ENCODE measurements at places on chromosomes 3 and 15. TPM values are rescaled to one million over a fixed set of nuclear protein-coding genes. Genes with fewer than 3 reads are reported as not detected.

DNA sequence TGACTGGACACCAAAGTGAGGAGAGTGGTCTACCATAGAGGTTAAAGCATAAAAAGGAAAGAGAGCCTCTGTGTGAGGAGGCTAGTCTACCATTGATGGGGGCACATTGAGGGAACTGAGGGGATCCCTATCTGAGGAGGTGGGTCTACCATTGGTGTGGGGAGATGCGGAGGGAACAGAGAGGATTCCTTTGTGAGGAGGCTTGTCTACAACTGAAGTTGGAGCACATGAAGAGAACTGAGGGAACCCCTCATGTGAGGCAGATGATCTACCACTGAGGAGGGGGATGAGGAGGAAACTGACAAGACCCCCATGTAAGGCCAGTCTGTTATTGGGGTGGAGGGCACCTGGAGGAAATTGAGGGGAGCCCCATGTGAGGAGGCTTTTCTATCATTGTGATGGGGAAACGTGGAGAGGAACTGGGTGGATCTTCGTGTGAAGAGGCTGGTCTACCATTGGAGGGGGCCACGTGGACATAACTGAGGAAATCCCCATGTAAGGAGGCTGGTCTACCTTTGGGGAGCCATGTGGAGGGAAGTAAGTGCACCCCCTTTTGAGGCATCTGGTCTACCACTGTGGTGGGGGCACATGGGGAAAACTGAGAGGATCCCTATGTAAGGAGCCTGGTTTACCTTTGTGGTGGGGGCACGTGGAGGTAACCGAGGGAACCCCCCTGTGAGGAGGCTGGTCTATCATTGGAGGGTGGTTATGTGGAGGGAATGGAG lies 160.1 kb downstream of the FBLN2 start:
- DNase-seq = no peak

- no peak for DNase-seq
These were observed 16.6 kb upstream of the ADIPOQ start for GRCh38 chr3:186825872-186826409.

GRCh38 chr3:52086976-52087663 lies 30.7 kb upstream of the DUSP7 start:
- DNase-seq = no peak

Gene NPAP1
- not detected for total RNA-seq

DNA sequence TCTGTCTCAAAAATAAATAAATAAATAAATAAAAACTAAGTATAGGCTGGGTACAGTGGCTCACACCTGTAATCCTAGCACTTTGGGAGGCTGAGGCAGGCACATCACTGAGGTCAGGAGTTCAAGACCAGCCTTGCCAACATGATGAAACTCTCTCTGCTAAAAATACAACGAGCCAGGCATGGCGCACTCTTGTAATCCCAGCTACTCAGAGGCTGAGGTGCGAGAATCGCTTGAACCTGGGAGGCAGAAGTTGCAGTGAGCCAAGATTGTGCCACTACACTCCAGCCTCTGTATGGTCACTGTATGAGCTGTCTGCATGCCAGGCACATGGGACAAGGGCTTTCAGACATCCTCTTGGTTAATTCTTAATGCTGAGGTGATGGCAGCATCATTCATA lies 28.7 kb downstream of the TIPIN start:
- DNase-seq = no peak

DNA sequence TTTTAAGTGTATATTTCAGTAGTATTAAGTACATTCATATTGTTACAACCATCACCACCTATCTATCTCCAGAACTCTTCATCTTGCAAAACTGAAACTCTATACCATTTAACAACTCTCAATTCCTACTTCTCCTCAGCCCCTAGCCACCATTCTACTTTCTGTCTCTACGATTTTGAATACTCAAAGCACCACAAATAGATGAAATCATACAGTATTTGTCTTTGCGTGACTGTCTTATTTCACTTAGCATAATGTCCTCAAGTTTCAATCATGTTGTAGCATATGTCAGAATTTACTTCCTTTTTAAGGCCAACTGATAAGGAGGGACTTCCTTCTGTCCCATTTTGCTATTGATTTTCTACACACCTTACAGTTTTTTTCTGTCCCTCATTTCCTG lies 593.3 kb downstream of the FHIT start:
- DNase-seq = no peak

DNA sequence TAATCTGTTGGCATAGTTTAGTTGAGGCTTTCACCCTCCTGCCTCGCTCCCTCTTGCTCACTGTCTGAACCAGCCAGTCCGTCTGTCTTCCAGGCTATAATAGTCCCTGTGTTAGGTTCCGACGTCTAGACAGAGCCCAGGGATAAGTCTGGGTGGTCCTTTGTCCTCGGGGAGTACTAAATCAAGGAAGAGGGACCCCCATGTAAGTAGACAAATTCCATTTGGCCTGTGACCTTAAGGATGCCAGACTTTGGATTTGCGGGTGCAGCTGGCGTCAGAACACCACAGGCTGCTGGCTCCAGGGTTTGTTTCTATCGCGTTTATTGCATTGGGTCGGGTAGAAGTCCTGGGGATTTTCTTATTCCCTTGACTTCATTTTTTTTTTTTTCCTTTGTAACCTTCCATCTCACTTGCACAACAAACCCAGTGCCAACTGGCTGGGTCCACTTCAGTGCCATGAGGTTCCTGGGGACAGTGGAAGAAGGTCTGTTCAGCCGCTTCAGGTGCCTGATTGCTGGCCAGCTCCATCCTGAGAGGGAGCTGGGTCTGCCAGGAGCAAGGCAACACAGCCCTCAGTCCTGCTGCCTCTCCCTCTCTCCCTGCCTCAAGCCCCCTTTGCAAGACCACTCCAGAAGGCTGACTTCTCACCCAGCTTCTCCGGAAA lies 95.4 kb upstream of the KLHL25 start:
- DNase-seq = no peak

GRCh38 chr3:10284496-10284895 lies 8.3 kb downstream of the GHRL start:
- no peak for DNase-seq

DNA sequence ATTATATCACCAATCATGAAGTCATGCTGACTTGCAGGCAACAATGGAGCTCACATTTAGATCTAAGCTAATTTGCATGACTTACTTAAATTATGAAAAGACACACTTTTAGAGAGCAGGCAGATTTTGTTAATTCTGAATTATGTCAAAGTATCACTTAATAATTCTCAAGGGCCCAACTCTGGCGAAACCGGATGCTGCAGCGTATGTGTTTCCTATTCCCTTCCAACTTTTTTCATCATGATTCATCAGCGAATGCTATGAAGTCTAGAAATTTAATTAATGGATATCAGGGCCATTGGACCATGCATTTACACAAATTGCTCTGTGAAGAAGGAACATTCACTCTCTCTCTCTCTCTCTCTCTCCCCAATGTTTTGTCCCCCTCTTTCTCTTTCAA lies 63.5 kb upstream of the GOLGA8A start:
- DNase-seq = no peak

- DNase-seq = no peak
These were observed 8.8 kb downstream of the CRYBG3 start for GRCh38 chr3:97830638-97831037.

DNA sequence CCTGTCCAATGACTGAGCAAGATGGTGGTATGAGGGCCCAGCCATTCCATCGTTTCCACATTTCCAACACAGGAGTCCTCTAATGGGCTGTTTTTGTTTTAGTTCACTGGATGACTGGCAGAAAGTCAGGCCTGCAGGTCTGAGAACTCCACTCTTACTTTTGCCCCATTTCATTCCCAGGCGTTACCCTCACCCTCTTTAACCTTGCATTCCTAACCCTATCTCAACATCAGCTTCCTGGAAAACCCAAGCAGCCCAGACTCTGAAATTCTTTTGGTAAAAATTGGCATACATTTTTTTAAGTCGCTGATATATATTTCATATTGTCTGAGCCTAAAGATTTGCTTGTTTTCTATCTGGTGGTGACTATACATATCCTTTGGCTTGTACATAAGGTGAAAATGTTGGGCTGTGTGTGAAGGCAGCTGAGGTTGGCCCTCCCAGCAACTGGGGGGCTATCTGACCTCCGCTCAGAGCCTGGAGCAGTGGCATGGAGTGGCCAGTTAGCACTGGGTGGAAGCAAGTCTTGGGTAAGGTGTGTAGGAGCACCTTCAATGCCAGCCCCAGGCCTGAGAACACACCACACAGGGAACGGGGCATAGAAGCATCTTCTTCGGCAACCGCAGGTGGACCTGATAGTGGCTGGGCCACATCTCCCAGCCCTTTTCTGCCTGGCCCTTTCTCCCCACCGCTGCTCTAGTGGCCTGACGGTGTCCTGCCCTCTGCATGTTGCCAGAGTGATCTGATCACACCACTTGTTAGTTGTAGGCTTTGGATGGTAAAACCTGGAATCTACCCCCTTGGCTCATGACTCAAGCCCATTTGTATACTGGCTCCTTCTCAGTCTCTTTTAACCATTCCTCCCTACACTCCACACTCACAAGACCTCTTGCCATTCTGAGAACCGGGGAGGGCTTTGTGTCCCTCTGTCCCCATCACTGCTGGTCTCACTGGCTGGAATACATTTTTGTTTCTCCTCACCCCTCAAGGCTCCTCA lies 50.0 kb downstream of the AMOTL2 start:
- no peak for DNase-seq

Gene TNFSF10
- total RNA-seq = 29.2 TPM

DNA sequence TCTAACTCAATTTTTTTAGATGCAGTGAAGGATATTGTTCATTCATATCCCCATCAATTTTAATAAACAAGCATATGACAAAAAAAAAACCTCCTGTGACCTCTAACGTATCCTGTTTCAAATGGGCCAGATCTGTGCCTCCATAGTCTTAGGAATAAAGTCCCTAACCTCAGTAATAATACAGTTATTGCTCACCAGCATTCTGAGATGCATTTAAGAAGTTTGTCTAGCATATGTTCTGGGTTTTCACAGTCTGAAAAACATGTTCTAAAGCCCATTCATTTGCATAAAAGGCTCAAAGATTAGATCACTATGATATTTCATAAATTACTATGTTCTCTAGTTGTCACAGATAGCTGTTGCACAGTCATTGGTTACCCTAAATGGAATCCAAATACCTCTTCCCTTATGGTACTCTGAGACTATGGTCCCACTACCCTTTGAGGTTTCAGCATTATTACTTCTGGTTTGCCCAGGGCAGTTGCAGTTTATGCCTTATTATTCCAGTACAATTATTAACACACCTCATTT lies 190.1 kb downstream of the ZIC4 start:
- DNase-seq = no peak

Gene ILDR1
- total RNA-seq = not detected

Measured in stomach (tissue), 19 donors.